ENCODE measurements at places on chromosomes 16 and 17.
A peak's percentile ranks its signal among the peaks of the same experiment; 100 is the strongest.

DNA sequence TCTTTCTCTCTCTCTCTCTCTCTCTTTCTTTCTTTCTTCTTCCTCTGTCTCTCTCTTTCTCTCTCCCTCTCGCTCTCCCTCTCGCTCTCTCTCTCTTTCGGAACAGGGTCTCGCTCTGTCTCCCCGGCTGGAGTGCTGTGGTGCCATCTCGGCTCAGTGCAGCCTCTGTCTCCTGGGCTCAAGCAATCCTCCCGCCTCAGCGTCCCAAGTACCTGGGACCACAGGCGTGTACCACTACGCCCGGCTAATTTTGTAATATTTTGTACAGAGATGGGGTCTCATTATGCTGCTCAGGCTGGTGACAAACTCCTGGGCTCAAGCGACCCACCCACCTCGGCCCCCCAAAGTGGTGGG, 12.7 kb upstream of the KLHDC4 start:
- DNase-seq = no peak

DNA sequence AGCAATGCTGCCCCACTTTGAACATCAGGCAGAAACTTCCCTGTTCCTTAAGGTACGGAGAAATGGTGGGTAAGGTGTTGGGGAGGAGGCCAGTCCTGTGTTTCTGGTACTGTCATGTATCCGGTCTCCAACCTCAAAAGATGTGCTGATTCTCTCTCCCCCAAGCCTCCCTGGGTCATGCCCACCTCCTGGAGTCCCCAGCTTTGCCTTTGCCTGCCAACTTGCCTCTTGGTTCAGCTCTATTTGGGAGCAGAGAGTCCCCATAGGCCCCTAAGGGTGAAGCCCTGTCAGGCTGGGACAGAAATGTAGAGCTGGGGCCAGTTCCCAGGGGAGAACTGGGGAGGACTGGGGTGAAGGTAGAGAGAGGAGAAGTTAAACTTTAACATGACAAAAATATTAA, 1.6 kb upstream of the TBX21 start:
- DNase-seq = no peak

- no peak for DNase-seq
These were observed 49.9 kb upstream of the SREBF1 start for GRCh38 chr17:17886726-17887125.

- peak; percentile 90 for DNase-seq
These were observed 13.7 kb downstream of the PITPNC1 start for GRCh38 chr17:67390646-67391361.

DNA sequence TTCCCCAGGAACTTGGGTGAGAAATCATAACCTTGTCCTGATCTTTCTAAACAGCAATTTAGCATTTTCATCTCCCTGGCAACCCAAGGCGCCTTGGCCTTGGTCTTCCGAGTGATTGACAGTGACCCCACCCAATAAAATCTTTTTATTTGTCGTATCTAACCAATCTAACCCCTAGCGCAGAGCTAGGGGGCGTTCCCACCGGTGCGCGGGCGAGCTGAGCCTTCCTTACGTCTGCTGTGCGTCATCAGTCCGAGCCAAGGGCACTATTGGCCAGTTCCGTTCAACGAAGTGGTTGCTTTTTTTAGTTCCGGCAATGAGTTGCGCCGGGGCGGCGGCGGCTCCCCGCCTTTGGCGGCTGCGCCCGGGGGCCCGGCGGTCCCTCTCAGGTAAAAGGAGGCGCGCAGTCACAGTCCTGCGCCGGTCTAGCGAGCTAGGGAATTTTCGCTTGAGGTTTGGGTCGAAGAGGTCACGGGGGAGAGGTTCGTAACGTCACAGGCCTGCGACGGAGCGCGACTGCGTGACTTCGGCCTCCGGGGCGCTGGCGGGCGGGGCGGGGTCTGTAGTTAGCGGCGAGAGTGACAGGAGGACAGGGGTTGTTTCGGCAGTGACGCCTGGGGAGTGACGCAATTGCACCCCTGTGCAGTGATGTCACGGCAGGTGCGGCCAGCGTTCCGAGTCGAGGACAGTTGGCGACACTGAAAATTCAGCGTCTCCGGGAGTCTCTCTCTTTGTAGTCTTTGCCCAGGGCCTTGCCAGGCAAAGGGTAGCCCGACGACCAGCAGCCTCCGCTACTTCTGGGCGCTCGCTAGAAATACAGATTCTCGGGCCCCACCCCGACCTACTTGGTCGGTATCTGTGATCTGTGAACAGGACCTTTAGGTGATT, at the start of gene COQ7:
TSS of gene COQ7 (plus strand) at position 266 of the 888 bp plus-strand sequence. CDS start at position 317, 51 bp downstream.
- peak; percentile 99 for DNase-seq

DNA sequence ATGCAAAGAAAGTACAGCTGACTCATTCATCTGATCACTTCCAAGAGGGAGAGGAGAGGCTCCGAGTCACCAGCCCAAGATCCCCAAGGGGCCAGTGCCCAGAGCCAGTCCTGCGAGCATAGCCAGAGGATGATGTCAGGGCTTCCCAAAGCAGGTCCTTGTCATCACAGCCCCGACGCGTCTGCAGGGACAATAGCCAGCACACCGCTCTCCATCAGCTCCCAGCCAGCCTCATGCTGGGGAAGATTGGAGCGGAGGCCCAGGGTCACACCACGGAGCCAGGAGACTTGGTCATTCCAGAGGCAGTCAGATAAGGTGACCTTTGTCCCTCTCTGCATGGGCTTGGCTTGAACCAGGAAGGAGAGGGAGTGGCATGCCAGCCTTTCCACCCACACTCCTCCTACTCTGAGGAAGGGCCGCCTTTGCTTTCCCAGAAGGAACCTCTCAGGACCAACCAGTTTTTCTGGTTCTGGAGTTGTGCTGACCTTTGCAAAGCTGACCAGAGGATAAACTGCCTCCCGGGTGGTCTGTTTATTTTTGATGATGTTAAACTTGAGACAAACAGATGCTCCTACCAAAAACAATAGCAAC, 58.3 kb upstream of the ARHGAP44 start:
- no peak for DNase-seq

Measured in HS-5 (cell line).